GM13977 (cell line): ENCODE measurements at places on chromosomes 6 and 20.

GRCh38 chr6:37550191-37550831, 50.6 kb upstream of the CCDC167 start:
- no peak for DNase-seq

DNA sequence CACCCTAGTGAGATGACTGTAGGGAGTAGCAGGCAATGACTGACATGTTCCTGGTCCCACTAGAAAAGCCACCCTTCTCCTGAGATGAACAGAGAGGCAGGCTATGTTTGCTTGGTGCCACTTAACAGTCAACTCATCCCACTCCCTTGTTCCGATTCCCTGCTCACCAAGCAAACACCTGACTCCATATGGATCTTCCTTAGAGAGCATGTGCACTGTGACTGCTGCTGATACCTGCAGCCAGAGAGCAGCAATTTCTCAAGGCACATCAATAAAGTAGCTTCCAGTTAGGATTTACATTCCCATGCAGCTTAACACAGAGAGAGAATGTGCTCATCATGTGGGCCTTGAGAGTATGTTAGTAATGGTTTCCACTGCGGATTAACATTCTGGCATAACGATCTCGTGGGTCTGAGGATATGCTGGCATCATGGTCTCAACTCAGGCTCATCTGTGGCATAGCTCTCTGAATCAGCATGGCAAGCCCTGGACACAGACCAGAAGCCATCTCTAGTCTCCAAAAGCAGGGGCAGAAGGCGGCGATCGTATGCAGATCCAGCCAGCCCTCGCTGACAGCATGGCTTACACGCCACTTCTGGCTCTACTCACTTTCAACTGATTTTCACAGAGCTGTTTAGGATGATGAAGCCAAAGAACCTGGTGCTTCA, 43.9 kb downstream of the ATXN1 start:
- DNase-seq: no peak

- no peak for DNase-seq
Measured at GRCh38 chr6:28982476-28983266, 22.4 kb downstream of the ZNF311 start.

- no peak for DNase-seq
Measured at GRCh38 chr6:80319196-80319595, 212.7 kb downstream of the BCKDHB start.

GRCh38 chr6:22828179-22829062, 259.1 kb downstream of the HDGFL1 start:
- peak; percentile 28 for DNase-seq

DNA sequence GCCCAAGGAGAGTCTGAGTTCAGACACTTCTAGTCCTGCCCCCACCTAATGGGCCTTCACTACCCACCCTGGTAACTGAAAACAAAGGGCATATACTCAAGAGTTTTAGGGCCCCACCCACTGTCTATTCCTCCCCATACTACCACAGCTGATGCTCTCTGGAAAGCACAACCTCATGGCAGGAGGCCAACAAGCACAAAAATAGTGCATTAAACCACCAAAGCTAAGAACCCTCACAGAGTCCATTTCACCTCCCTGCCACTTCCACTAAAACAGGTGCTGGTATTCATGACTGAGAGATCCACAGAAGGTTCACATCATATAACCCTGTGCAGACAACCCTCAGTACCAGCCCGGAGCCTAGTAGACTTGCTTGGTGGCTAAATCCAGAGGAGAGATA, 132.1 kb upstream of the ADGRB3 start:
- DNase-seq: no peak

GRCh38 chr6:145669627-145670034, 65.7 kb downstream of the EPM2A start:
- no peak for DNase-seq

- DNase-seq: no peak
Measured at GRCh38 chr6:84763886-84764331, 489 bp downstream of the TBX18 start.

DNA sequence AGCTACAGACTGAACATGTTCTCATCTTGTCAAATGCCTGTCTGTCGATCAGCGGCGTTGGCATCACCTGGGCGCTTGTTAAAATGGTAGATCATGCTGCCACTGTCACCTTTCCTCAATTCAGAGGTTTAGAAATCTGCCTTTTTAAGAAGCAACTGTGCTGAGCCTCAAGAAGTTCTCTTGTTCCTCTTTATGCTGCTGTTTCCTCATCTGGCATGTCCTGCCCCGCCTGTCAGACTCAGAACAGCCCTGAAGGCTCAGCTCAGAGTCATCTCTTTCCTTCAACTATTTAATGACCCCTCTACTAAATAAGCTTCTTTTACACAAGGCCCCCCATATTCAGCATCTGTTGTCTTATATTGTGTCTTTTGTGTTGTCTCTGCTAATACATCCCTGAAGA, 368.2 kb downstream of the EPM2A start:
- no peak for DNase-seq

DNA sequence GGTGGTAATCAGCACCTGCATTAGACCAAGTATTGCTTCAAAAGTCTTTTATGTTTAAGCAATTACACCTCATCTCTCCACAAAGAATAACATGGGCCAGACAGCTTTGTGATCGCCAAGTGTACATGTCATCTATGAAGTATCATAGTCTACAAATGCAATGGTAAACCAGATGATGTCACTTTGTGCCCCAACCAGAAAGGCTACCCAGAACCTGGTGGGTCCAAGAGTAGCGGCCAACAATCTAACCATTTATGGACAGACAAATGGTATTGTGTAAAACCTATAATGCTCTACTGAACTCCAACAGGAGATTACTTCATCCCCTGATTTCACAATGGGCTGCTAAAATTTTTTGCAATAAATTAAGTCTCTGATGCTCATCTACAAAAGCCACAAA, 295.9 kb downstream of the GMDS start:
- no peak for DNase-seq

DNA sequence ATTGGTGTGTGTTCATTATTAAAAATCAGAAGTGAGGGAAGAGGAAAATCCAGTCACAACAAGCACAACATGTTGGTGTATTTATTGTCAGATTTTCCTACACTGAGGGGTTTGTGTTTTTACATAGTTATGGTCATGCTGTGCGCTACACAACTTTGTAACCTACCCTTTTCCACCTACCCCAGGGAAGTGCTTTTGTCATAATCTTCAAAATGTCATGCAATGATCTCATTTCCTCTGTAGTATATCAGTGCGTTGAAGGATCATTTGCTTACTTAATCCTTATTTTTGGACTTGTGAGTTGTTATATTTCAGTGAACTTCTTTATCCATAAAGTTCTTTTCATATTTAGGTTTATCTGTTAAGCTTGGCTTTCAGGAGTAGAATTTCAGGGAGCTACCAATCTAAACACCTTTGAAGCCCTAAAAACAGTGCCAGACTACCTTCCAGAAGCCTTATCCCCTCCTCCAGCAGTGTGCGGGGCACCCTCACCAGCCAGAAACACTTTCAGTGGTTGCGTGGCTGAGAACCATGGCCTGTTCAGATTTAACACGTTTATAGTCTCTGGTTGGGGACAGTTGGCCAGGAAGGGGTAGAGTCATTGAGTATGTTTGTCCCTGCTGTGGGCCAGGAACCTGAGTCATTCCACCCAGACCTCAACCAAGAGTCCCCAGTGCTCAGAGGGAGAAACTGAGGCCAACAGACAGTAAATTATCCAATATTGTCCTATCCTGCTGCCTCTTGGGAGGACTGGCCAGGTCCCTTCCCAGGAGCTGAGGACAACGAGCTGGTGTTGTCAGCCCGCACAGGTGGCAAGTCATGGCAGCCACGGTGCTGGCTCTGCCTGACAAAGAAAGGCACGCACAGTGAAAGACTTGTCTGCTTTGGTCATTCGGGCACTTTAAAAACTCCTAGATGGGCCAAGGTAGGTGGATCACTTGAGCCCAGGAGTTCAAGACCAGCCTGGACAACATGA, 40.3 kb downstream of the STK35 start:
- no peak for DNase-seq

GRCh38 chr6:1639430-1639829, 29.7 kb downstream of the FOXC1 start:
- no peak for DNase-seq

GRCh38 chr20:53252002-53252401, 279.8 kb downstream of the TSHZ2 start:
- DNase-seq: no peak

DNA sequence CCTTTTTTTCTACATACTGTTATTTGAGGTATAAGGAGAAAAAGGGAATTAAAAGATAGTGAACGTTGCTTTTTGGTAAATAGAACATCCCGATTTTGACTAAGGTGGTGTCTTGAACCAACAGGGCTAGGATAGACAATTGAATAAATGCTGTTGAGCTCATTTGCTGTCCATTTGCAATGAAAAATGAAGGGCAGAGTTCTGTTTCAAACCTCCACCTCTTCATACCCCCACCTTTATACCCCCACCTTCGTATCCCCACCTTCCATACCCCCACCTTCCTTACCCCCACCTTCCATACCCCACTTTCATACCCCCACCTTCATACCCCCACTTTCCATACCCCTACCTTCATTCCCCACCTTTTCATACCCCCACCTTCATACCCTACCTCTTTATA, 93.4 kb upstream of the NAA20 start:
- DNase-seq: no peak

DNA sequence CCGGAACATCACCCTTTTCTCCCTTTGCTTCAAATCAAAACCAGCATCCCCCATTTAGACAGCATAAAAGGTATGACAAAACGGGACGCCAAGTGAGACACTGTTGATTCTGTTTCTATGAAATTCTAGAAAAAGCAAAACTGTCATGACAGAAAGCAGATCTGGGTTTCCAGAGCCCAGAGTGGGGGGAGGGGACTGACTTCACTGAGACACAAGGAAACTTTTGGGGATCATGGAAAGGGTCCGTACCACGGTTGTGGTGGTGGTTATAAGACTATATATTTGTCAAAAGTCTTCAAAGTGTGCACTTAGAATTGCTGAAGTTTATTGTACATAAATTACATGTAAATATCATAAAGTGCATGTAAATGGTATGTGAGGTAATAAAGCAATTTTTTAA, 82.6 kb downstream of the SLC22A3 start:
- no peak for DNase-seq

- DNase-seq: no peak
Measured at GRCh38 chr6:133577851-133578250, 311.1 kb upstream of the TCF21 start.

GRCh38 chr6:127727260-127727953, 150.4 kb downstream of the C6orf58 start:
- DNase-seq: no peak

GRCh38 chr6:45688180-45688579, 310.4 kb upstream of the SUPT3H start:
- no peak for DNase-seq

GRCh38 chr20:15937179-15937578, 636.1 kb downstream of the KIF16B start:
- DNase-seq: no peak

GRCh38 chr20:63546956-63547724, 409 bp downstream of the SRMS start:
- no peak for DNase-seq

DNA sequence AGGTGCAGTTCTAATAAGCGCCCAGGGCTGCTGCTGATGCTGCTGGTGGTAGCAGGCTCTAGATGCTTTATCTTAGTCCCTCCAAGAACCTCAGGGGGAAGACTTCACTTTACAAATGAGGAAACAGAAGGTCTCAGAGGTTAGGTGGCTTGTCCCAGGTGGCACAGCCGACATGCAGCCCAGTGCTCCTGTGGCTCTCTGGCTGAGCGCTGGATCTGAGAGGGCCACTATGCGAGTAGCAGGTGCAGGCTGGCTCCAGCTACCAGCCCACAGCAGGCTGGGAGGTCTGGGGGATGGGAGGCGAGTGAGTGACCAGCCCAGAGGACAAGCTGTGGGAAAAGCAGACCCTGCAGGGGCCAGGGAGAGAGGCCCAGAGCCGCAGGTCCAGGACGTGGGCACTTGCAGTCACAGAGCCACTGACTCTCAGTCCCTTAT, 90.9 kb downstream of the PRND start:
- no peak for DNase-seq

DNA sequence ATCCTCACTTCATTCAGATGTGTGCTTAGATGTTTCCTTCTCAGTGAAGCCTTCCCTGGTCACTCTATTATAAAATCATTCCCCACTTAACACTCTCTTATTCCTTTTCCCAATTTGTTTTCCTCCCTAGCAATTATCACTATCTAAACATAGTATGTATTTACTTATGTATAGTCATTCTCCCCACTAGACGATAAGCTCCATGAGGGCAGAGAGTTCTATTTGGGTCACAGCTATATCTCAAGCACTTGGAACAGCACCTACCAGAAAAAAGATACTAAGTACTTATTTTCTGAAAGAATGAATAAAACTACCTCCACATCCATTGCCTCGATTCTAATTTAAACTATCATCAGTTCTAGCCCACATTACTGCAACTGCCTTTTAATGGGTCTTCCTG, 36.5 kb downstream of the USP49 start:
- no peak for DNase-seq

DNA sequence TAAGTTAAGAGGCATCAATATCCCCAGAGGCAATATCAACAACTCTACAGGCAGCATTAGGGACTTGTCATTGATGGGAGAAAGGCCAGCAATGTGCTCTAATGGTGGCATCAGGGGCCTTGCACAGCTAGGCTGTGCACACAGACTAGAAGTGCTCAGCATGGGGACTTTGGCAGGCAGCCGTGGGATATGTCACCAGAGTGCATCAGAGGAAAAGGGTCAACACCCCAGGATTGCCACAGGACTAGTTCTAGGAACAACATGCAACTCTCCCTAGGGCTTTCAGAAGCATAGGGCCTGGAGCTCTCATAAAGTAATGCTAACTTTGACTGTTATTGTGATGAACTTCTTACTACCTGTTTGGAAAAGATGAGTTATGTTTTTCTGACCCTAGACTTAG, 32.2 kb upstream of the OSTM1 start:
- DNase-seq: no peak

- no peak for DNase-seq
Measured at GRCh38 chr6:166939894-166940293, 16.5 kb downstream of the RNASET2 start.

DNA sequence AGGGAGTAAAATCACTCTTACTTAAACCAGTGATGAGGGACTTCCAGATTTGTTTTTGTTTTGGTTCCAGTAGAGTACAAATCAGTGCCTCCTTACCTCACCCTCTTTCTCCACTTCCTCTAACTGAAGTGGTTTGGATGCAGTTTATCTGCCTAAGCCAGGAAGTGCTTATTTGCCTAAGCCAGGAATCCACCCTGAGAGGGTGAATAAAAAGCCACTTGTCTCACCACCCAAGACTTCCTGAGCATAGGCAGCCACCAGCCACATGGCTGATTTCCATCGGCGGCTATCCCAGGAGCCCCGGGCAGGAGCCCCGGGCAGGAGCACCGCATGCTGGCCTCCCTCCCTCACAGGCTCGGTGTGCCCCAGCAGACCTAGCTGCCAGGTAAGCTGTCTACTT, 12.0 kb downstream of the LRP11 start:
- no peak for DNase-seq

GRCh38 chr20:45792317-45793118, 764 bp downstream of the DNTTIP1 start:
- peak; percentile 34 for DNase-seq
